ENCODE measurements at places on chromosomes 5 and 9. TPM values are rescaled to one million over a fixed set of nuclear protein-coding genes. Genes with fewer than 3 reads are reported as not detected.

GRCh38 chr5:135454946-135455345 lies 2.8 kb upstream of the TIFAB start:
- DNase-seq, result no peak

- DNase-seq, result no peak
Observed at GRCh38 chr5:138964647-138965201, 89.6 kb upstream of the LRRTM2 start.

DNA sequence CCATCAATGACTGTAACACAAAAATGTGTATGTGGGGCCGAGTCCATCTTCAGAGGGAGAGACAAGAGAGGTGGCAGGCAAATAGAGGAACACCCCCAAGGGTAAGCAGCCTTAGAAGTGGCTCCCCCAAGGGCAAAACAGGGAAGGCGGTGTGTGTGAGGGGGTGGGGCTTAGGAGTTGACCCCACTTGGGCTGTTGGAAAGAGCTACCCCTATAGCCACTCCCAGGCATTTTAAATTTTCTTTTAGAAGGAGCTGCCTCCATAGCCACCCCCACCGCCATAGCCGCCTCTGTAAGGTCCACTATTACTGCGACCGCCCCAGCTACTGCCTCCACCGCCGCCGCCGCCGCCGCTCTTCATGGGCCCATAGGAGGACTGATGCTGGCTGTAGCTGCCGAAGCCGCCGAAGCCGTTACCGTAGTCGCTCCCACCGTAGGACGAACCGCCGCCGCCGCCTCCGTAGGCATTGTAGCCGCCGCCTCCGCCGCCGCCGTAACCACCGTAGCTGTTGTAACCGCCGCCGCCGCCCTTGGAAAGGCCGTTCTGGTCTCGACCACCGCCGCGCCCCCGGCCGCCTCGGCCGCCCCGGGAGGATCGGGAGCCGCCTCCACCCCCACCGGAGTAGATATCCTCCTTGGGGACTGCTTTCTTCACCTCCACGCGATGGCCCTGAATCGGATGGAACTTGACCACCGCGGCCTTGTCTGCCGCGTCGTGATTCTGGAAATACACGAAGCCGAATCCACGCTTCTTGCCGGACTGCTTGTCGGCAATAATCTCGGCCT lies 1.1 kb downstream of the HNRNPA0 start:
- peak; percentile 36 for DNase-seq

- DNase-seq, result no peak
Observed at GRCh38 chr9:89952401-89952800, 347.6 kb downstream of the GADD45G start.

DNA sequence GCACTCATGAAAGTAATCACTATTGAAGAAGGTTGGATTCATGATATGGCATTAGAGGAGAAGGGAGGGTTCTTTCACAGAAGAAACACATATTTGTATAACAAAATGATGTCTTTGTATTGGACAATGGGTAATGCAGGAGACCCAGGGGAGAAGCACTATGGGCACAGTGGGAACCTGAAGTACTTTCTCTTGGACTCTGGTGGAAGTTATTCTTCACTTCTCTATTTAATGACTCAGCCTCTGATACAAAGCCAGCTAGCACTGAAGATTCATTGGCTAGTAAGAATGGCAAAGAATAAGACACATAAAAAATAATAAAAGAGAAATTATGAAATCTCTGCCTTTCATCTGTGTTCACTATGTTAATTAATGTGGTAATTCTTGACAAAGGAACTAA lies 149.9 kb upstream of the PRR16 start:
- DNase-seq, result no peak

GRCh38 chr9:138037140-138037539 lies 159.6 kb downstream of the CACNA1B start:
- DNase-seq, result no peak

- DNase-seq, result no peak
Observed at GRCh38 chr9:118635416-118635815, 733.8 kb downstream of the BRINP1 start.

ZNF300 gene
- 8.8 TPM for total RNA-seq

IFNA2 gene
- total RNA-seq, result not detected

AQP7 gene
- total RNA-seq, result not detected

PTTG1 gene
- total RNA-seq, result 263 TPM

- no peak for DNase-seq
Observed at GRCh38 chr9:115437418-115437817, 319.5 kb upstream of the TNC start.

GRCh38 chr5:34706084-34706483 lies 50.0 kb downstream of the RAI14 start:
- DNase-seq, result no peak

GRCh38 chr5:139131465-139131864 lies 66.7 kb downstream of the SIL1 start:
- no peak for DNase-seq

DNA sequence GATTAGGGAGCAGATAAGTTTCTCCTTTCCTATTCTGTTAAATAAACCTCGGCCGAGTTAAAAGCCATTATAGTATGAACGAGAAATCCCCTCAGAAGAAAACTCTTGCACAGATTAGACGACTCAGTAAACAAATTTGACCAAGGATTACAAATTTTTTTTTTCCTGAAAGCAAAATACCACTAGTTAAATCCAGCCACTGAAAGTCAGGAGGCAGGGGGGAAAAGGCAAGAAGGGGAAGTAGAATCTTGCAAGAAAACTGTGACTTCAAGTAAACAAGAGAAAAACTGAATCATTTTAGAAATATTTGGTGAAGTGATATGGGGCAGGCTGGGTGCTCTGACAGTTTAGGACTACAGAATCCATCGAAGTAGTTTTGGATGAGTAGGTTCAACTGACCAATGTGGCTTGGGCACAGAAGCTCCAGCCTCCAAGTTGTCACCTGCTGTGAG lies 251.0 kb downstream of the DENND1A start:
- DNase-seq, result no peak

DNA sequence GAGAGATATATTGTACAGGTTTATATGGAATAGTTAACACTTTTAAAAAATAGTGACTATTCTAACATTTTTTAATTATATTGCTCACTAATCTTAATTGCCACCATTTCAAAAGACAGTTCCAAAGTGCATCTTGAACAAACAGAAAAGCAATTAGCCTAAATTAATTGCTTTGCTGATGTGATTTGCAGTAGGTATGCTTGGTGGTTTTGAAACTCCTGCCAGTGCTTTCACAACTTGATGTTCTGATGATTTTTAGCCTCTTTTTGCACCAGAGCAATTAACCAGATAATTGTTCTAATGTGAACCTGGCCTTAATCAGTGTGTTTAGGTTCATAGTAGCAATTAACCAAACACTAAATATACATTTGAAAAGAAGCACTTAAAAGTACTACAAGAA lies 207.6 kb downstream of the FBXL17 start:
- no peak for DNase-seq

FBN2 gene
- 8.1 TPM for total RNA-seq

- DNase-seq, result no peak
Observed at GRCh38 chr9:81622471-81623255, 66.7 kb downstream of the TLE1 start.

KCNV2 gene
- not detected for total RNA-seq

DNA sequence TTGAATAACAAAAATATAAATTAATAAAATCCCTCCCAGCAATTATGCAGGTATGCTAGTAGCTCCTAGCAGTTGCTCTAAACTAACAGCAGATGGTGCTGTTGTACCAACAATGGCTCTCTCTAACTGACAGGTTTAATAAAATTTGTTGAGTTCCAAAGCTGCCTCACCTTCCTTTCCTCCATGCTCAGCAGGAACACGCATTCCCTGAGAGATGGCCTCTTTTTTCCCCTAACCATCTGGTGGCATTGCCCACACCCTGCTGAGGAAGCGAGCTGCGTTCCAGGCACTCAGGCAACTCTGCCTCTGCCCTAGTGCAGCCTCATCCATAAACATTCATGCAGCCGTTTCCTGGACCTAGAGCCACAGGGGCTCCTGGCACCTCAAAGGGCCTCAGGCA lies 106.2 kb downstream of the KLHL3 start:
- peak; percentile 53 for DNase-seq

GRCh38 chr5:11182441-11183080 lies 421.5 kb upstream of the DAP start:
- peak; percentile 35 for DNase-seq

EPB41L4A gene
- total RNA-seq, result 4.8 TPM

- DNase-seq, result no peak
Observed at GRCh38 chr5:42836070-42836769, 24.5 kb upstream of the SELENOP start.

DNA sequence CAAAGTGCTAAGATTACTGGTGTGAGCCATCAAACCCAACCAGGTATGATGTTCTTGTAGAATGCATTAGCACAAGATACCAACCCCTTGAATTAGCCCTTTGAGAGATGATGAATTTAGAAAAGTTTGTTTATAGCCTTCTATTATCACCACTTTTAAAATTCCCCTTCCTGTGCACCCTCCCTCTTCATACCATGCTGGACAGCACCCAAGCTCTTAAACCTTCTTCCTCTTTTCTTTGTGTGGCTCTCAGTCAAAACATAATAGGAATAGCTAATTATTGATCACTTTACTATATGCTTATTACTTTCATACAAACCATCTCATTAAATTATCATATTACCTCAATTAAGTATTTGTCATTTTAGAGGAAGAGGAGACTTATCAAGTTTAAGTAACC lies 87.6 kb upstream of the TMED7 start:
- DNase-seq, result no peak

DNA sequence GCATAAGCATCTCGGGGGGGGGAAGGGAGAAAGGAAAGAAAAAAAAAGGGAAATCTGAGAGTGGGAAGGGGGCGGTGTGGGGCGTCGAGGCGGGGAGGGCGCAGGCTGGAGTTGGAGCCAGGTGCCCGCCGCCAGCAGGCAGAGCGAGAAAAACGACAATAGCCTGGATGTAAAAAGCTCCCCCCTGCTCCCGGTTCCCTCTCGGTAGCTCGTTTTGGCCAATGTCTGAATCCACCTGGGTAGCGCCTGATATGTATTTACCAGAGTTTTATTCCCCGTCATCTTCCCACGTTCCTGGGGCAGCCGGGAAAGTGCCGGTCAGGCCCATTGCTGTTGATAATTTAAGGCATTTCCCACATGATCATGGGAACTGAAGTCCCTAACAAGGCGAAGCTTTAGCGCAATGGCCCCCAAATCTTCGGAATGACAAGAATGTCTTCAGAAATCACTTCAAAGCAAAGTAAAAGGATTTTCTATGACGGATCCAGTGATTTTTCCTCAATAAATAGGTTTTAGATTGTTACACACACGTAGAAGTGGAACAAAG lies 3.0 kb upstream of the OTP start:
- DNase-seq, result peak; percentile 50

TYRP1 gene
- total RNA-seq, result not detected

- DNase-seq, result no peak
Observed at GRCh38 chr5:142959683-142960657, 189.8 kb downstream of the ARHGAP26 start.

DNA sequence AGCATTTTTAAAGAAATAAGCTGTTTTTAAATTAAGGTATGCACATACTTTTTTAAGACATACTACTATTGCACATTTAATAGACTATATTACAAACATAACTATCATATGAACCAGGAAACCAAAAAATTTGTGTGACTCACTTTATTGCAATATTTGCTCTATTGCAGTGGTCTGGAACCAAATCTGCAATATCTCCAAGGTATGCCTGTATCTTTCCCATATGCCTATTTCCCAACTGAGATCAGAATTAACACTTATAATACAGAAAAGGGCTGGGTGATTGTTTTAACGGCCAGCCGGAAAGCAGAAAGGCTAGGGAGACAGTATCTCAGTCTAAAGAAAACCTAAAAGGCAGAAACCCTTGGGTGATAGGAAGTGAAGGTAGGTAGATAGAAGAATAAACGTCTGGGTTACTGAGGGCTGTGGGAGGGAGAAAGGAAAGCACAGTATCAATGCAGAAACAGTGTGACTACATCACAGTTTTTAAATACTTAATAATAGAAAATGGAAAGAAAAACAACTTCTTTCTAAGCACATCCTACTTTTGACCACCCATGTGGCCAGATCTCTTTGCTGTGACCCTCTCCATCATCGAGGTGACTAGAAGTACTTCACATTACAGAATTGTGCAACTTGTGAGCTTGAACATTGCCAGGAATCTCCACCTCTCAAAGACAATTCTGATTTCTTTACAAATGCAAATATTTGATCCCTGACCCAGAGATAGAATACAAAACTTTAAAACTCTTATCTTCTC lies 126.4 kb downstream of the LPAR1 start:
- no peak for DNase-seq

- DNase-seq, result no peak
Observed at GRCh38 chr9:115098226-115098965, 19.6 kb downstream of the TNC start.

CHSY3 gene
- 0.37 TPM for total RNA-seq

PCDH12 gene
- total RNA-seq, result not detected

PTPN3 gene
- total RNA-seq, result 2.2 TPM

IL3 gene
- not detected for total RNA-seq

DNA sequence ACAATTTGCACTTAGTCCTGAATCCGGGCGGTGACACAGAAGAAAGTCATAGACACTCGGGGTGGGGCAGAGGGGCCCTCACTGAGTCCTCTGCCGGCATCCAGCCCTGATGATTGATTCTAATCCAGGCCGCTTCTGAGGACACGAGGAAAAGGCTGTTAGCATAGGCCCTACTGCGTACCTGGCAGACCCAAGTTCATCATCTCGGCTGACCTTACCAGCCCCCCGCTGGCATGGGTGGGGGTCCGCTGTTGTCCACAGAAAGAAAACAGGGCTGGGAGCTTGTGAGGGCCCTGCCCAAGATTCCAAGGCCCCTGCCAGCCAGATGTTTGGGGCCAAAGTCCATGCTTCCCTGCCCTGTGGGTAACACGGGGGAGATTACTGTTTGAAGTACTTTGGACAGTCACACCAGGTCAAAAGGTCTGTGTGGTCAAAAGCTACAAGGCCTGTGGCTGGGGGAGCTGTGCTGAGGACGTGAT lies 24.5 kb downstream of the ERGIC1 start:
- no peak for DNase-seq

HMMR gene
- 37.9 TPM for total RNA-seq

UBAC1 gene
- total RNA-seq, result 47.5 TPM

KLF9 gene
- total RNA-seq, result 0.26 TPM

PCDHGC5 gene
- total RNA-seq, result 0.66 TPM

FOXD4L5 gene
- total RNA-seq, result not detected

GRCh38 chr5:98354922-98355321 lies 418.5 kb upstream of the RGMB start:
- DNase-seq, result no peak

GRCh38 chr9:109027176-109027575 lies 13.9 kb upstream of the CTNNAL1 start:
- DNase-seq, result no peak

SLC25A2 gene
- total RNA-seq, result not detected

- no peak for DNase-seq
Observed at GRCh38 chr9:7760014-7760415, 39.6 kb downstream of the DMAC1 start.

LIX1 gene
- 0.07 TPM for total RNA-seq

DNA sequence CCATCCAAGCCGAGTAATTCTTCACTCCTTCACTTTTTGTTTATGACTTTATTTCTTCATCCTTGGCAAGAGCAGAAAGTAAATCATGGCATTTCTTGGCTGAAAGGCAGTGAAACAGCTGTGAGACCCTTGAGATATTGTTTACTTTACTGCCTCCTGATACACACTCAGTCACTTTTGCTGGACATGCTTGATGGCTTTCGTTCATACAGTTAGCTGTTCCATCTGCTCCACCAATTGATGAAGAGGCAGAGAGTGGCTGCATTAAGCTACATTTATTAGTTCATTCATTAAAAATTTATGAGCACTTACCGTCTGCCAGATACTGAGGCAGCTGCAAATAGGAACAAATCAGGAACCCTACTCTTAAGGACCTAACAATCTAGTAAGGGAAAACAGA lies 184.4 kb upstream of the OR13F1 start:
- no peak for DNase-seq

PCDHGB4 gene
- 3.8 TPM for total RNA-seq

GRCh38 chr5:107985144-107985543 lies 314.4 kb upstream of the EFNA5 start:
- no peak for DNase-seq
